ENCODE measurements at places on chromosomes 16 and 17.
A peak's percentile ranks its signal among the peaks of the same experiment; 100 is the strongest.

- no peak for DNase-seq
These were observed 817 bp upstream of the JPH3 start for GRCh38 chr16:87601401-87601981.

GRCh38 chr16:57405097-57405496 is 530 bp downstream of the CCL17 start:
- DNase-seq = no peak

- no peak for DNase-seq
These were observed 1.9 kb upstream of the RPL26 start for GRCh38 chr17:8384801-8385378.

- no peak for DNase-seq
These were observed 50.5 kb downstream of the IKZF3 start for GRCh38 chr17:39813631-39814030.

- DNase-seq = no peak
These were observed 148.9 kb downstream of the CMIP start for GRCh38 chr16:81593481-81593880.

DNA sequence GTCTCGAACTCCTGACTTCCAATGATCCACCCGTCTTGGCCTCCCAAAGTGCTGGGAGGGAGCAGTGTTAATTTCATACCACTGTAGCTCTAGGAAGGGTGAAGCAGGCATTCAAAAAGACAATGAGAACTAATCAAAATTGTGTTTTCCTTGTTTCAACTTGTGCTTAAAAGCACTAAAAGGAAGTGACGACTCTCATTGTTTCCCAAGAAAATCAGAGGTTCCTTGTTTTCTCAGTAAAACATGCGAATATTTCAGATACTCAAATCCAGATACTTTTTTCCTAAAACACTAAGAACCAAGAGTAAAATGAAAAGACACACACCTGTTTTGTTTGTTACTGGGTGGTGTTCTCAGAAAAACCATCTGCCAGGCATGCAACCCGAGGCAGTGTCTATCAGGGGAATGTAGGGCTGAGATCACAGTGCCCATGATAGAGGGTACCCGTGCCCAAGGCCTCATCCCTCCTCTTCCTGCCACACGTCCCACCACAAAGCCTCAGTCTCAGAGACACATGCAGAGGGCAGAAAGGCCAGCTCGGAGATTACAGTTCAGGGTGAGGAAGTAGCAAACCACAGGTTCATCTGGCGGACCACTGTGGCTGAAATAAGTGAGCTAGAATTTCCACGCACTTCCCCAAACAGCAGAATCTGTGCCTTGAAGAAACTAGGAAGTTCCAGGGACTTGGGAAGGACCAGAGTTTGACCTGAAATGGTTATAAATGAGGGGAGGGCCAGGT is 33.7 kb downstream of the GINS3 start:
- DNase-seq = no peak

- DNase-seq = no peak
These were observed 7.4 kb upstream of the PYDC1 start for GRCh38 chr16:31224092-31224955.

DNA sequence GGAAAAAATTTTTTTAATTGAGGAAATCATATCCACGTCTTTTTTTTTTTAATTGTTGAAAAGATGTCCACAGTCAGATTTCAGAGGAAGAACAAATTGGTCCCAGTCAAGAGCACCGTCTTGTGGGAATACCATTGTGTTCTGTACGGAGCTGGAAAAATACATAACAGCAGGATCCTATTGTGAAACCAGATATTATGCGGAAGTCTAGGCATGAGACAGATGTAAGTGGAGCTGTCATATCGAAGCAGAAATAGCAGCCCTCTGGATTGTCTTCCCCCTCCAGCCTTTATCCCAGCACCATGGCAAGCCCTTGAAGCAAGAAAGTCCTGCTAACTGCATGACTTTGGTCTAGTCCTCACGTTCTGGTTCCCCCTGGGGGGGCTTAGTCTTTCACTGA is 391.6 kb upstream of the ASIC2 start:
- peak; percentile 33 for DNase-seq

DNA sequence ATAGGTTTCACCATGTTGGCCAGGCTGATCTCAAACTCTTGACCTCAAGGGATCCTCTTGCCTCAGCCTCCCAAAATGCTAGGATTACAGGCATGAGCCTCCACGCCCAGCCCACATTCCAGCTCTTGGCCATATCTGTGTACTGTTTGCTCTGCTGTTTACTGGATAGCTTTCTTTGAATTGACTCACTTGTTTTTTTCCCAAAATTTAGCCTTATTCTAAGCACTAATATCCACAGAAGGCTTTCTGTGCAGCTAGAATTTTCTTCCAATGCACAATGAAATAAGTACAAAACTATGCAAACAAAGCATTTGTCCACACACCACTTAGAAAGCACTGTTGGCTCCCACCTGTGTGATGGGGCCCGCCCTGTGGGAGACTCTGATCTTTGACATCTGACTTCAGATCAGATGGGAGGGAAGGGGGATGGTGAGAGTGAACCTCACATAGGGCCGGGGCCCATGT is 72.2 kb downstream of the CLEC16A start:
- no peak for DNase-seq

- DNase-seq = no peak
These were observed 59.3 kb downstream of the SMPD3 start for GRCh38 chr16:68389006-68389405.

DNA sequence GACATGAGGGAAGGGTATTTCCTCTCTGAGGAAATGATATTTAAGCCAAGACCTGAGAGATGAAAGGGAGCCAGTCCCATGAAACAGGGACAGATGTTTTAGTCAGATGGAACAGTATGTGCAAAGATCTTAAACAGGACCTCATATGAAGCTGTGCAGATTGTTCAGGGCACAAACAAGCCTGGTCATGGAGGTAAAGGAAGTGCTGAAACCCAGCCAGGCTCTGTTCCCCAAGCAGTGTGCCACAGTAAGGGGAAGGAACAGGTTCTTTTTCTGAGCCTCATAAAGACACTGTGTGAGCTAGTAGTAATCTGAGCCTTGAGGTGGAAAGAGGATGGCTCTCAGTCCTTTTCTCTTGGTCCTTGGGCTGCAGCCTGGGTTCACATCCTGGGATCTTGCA is 159.9 kb downstream of the ANKFN1 start:
- DNase-seq = no peak

DNA sequence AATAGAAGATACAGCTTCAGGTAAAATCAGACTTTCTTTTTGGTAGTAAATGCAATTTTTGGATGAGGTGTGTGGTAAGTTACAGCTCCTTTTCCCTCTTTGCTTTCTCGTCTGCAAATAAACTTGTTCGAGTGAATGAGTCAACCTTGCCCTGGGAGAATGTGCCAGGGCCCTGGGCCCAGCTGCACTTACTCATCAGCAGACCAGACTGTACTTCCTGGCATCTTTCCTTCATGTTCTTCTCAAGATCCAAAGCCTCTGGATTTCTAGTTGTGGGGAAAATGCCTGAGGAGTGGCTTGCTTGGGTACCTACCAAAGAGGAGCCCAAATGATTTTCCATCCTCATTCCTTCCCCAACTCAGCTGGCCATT is 5.4 kb upstream of the G6PC1 start:
- no peak for DNase-seq

DNA sequence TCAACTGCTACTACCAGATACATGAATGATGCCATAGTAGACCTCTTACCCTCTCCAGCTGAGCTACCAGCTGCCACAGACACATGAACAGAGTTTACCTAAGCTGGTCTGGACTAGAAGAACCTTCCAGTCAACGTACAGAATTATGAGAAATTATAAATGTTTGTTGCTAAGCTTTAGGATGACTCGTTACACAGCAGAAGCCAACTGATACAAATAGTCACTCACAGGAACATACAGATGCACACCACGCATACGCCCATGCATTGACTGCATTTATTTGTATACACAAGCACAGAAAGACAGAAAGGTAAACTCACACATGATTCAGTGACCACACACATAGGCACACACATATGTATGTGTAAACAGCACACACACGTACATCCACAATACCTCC is 164.6 kb downstream of the SALL1 start:
- DNase-seq = no peak

GRCh38 chr16:24747441-24747840 is 18.0 kb downstream of the TNRC6A start:
- DNase-seq = peak; percentile 86

DNA sequence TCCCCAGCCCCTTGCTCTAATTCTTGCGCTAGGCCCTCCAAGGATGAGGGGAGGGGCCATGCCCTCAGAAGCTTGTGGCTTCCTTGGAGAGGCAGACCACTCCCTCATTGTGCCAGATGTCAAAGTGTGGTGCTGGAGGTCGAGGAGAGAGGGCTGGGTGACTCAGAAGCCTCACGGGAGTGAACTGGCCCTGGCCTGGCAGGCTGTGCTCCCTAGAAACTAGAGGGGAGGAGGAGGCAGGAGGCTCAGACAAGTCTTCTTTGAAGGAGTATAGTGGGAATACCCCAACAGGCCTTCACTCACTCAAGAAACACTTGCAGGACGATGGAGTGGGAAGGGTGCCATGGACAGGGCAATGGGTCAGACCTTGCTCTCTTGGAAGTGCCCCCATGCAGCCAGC is 18.5 kb downstream of the ANKRD40 start:
- DNase-seq = no peak

- DNase-seq = no peak
These were observed 149.9 kb downstream of the ENGASE start for GRCh38 chr17:79224476-79224875.

- no peak for DNase-seq
These were observed 15.0 kb upstream of the FAAP100 start for GRCh38 chr17:81567191-81567590.

GRCh38 chr16:54931120-54932014 is 702 bp downstream of the IRX5 start:
- no peak for DNase-seq

GRCh38 chr17:1522626-1523025 is 6.2 kb upstream of the INPP5K start:
- no peak for DNase-seq

- DNase-seq = no peak
These were observed 4.5 kb downstream of the PMP22 start for GRCh38 chr17:15260376-15261257.

- DNase-seq = no peak
These were observed 36.9 kb downstream of the TMEM235 start for GRCh38 chr17:78268191-78268874.

- no peak for DNase-seq
These were observed 284.8 kb upstream of the MAF start for GRCh38 chr16:79885320-79885719.

- no peak for DNase-seq
These were observed 75.3 kb upstream of the GNAO1 start for GRCh38 chr16:56115817-56116576.

DNA sequence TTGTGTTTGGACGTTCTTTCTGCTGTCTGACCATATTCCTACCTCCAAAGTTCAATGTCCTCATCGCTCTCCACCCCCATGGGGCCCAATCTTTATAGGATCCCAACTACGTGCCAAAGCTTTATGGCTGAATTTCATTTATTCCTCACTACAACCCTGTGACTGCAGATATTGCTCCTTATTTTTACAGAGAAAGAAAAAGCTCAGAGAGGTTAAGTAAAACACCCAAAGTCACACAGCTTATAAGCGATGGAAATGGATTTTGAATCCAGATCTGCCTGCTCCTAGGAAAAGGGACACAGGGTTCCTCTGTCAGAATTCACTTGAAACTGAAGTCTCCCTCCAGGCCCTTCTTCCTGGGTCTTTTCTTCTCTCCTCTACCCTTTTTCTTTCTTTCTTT is 9.3 kb downstream of the NGFR start:
- no peak for DNase-seq

DNA sequence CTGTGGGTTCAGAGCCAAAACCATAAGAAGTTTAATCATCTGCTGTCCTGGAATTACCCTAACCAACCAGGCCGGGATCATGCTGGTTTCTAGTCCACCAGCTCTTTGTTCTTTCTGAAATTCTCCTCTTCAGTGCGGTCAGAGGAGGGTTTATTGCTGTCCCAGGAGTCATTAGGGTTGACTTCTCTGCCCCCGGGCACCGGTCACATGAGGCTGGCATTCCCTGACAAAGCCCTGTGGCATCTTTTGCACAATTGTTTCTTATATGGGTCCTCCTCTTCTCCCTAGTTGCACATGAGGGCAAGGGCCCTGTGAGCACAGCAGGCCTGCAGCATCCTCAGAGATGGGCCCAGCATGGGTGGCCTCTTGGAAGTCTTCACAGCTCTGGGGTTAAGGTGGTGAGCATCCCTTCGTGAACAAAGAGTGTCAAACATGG is 243.9 kb downstream of the IRF8 start:
- DNase-seq = no peak

- DNase-seq = no peak
These were observed 13.2 kb downstream of the IL34 start for GRCh38 chr16:70659546-70659945.

DNA sequence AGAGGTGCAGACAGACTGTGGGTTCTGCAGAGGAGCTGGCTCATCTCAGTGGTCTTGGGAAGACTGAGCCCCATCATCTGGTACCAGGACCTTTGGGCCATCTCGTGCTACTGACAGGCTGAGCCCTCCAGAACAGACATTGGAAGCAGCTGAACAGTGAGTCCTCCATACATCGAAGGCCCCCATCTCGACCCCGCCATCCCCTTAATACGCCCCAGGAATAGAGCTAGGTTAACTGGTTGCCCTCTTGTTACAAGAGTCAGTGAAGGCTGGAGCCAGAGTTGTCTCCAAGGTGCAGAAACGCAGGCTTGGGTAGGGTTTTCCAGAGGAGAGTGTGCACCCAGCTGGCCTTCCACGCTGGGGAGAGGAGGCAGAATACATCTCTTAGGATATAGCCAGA is 76.0 kb downstream of the N4BP1 start:
- DNase-seq = no peak

GRCh38 chr16:85304337-85304736 is 192.1 kb upstream of the CIBAR2 start:
- DNase-seq = no peak

All from NCI-H187 treated with DMSO at 0.1 percent for 48 hours (cell line).